Hematopoietic multipotent progenitor cell treated with erythropoietin and hydrocortisone succinate and interleukin-3 and kit ligand, for 8 days (in vitro differentiated cells): ENCODE measurements at places on chromosomes 2 and 18.

DNA sequence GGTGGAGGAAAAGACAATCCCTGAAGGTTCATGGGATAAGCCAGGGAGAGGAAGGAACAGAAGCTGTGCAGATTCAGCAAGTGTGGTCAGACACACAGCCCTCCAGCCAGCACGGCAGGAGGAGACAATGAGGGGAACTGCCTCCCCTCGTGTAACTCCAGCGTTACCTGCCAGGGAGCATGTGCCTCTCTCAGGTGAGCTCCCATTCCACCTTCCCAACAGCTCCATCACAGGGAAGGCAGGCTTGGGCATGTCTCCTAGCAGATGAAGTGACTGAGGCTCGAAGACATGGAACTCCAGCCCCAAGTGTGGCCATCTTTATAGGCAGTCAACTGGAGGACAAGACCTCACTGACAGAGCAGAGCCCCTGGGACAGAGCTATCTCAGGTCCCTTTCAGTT lies 47.4 kb downstream of the ZBTB7C start:
- DNase-seq: no peak

DNA sequence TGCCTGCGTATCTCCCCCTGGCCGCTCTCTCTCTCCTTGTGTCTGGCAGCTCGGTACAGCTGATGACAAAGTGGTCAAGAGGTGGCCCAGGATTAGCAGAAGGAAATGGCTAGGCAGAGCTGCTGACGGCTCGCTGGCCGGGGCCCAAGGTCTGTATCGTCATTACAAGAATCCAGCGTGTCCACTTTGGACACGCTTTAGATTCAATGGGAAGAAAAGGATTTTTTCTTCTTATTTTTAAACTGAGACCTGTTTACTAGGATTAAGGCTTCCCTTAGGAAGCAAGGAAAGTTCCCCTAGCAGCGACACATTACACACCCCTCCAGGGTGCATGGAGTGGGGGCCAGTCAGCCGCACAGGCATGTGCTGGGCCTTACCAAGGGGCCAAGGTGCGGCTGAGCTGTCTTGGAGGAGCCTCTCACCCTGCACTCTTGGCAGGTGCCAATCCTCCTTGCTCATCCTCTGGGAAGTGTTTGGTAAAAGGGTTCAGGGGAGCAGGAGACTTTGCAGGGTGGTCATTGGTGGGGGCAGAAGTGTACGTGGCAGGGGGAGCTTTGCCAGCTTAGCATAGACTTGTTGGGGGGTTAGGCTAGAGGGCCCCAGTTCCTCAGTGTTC lies 76.8 kb downstream of the POLR1A start:
- DNase-seq: no peak

- DNase-seq: no peak
Observed at GRCh38 chr18:53253789-53254188, 913.8 kb downstream of the DCC start.

- no peak for DNase-seq
Observed at GRCh38 chr2:145811276-145812164, 1291.6 kb upstream of the ZEB2 start.

GRCh38 chr2:231102772-231103171 lies 22.1 kb downstream of the HTR2B start:
- DNase-seq: no peak

- DNase-seq: peak; percentile 26
Observed at GRCh38 chr2:1750933-1751766, 6.8 kb upstream of the PXDN start.

DNA sequence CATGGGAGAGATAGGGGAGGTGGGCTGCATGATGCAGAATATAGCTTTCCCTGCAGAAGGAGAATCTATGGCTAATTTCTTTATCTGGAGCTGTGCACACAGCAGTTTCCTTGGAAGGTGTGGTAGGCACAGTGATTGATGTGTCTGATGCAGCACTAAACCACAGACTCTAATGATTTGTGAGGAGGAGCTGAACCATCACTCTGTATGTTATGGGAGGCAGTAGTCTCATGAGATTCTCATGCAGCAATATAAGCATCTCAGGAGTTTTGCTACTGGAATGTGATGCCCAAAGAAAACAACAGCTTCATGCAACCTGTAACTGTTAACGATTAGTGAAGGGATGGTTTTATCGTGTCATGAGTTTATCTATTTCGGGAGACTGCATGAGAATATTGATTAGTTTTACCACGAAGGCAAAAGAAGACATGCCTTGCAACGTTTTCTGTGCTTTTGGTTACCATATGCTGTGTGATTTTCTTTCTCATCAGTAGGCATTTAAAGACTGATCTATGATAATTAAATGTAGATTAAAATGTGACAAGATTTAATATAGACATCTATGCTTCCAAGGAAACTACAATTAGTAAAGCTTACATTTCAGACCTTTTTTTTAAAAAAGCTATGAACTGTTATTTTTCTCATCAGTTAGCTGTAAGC lies 286.8 kb downstream of the ARL6IP6 start:
- DNase-seq: no peak

DNA sequence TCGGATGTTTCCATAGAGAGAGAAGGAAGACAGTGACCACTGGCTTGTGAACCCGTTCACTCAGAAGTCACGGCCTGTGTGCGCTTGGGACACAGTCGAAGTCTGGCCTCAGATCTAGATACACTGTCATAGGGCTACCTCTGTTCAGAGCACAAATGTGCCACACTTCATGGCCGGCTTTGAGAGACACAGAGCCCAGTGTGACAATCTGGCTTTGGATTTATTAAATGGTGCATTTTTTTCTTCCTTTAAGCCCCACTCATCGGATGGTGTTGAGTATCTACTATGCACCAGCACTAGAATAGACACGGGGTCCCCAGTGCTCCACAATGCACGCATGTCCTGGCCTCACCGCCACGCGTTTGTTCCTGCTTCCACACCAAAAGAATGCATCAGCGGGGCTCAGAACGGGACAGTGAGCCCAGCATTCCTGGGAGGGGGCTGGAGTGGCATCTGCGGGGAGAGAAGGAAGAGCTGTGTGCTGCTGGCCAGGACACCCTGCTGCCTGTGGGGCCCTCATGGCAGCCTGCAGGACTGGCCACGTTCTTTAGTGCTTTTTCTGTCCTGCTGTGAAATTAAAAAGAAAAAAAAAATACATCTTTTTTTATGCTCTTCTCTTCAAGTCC lies 738.9 kb upstream of the SALL3 start:
- no peak for DNase-seq

DNA sequence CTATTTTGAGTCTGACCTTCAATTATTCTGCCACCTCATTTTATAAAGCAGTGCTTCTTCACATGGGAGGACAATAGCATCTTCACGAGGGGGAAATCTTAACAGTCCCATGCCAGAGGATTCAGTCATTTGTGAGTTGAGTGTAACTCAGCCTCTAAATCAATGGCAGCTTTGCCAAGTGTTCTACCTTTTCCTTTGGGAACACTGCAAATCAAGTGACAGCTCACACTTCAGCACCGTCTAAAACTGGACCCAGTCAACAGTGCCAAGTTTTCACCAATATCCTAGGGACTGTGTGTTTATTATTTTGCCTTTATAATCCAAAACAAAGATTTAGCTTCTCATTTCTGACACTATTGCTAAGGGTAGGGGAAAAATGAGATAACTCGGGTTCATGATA lies 133.6 kb downstream of the FIGN start:
- no peak for DNase-seq

DNA sequence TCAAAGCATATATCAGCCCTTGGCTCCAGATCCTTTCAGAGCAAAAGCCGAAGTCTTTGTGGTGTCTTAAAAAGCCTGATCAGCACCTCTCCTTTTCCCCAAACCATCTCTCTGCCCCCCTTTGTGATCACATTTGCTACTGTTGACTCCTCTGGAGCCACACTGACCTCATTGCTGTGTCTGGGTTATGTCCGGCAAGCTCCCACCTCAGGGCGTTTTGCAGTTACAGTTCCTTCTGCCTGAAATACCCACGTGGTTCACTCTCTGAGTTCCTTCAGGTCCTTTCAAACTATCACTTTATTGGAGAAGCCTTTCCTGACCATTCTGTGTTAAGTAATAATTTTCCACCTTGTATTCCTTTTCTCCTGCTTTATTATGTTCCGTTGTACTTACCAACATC lies 11.8 kb downstream of the C2orf69 start:
- no peak for DNase-seq

- no peak for DNase-seq
Observed at GRCh38 chr2:110152943-110153342, 37.3 kb upstream of the MALL start.

DNA sequence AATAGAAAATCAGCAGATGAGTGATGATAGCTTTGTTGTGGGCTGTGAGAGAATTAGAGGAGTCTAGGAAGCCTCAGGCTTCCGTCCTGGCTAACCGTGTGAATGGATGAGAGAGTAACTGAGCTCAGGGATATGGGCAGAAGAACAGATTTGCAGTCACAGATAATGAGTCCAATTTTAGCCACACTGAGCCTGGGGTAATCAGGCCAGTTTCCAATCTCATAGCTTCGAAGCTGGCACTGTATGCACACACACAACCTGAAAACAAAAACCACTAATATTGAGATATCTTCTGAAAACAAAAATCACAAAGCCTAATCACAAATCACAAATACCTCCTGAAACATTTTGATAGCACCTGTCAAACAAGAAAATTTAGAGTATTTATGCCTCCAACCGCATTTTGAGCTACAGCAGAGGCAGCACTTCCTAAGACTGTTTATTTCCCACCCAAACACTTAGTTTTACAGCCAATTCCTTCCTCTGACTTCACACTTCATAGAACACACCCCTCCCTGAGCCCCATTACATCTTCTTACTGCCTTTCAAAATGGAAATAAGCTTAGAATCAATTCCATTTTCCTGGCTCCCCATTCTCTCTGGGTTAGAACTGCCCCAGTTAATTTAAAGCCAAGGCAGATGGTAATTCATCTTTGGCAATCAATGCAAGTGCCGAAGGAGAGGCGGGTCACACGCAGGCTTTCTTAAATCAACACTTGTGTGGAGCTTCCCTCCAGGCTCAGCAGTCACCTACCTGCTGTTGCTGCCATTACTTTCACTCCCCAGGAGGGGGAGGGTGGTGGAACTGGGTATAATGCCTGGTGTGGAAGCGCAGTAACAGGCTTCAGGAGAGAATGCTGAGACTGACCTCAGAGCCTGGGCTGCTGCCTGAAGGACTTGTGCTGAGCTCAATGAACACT lies 18.9 kb downstream of the TTR start:
- peak; percentile 36 for DNase-seq

GRCh38 chr18:56402872-56403516 lies 235.4 kb downstream of the TXNL1 start:
- DNase-seq: no peak

DNA sequence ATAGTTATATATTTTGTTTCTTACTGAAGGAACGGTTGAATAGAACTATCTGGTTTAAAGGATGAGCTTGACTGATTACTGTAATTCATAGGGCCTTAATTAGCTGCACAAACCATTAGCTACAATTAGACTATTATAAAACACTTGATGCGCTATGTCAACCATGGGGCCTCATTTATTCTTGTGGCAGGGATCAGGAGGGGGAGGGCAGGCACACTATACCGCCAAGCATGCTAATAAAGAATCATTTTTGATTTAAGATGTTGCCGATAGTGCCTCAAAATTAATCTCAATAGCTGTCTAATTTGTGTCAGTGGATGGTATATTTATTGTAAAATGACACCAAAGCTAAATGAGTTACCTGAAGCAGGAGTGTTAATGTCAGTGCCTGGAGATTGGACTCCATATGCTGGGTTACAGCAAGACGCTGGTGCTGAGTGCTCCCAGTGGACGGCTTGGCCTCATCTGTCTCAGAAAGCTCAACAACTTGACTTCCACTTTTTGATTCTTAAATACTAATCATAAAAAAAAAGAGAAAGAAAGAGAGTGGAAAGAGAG lies 1007.0 kb upstream of the CELF4 start:
- DNase-seq: no peak
